ENCODE measurements at places on chromosomes 2 and 18. TPM values are rescaled to one million over a fixed set of nuclear protein-coding genes. Genes with fewer than 3 reads are reported as not detected.

DNA sequence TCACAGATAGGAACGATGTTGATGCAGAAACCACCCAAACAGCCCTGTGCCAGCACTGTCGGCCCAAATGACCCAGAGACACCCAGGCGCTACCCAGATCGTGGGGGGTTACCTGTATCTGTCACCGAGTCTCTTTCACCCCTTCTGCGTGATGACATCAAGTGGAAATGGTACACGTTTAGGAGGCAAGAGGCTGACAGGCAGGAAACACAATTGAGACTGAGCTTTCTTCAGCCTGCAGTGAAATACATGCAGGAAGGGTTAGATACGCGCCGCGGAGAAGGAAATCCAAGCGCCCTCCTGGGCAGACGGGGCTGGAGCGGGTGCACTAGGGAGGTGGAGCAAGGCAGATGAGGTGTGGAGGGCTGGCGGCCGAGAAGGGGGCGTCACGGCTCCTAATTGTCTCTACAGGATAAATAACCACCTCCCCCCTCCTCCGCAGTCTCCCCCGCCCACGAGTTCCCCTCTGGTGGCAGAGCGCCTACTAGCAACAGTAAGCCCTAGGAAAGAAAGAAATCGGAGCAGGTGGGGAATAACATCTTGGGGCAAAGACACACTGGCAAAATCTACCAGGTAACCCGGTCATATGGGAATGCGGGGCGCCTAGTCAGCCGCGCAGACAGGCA, at the start of gene RNF152:
TSS of gene RNF152 (minus strand) at position 325 of the 626 bp plus-strand sequence. CDS start 76,544 bp downstream, outside the sequence.
- peak within 1 kb of the TSS; percentile 79 for H3K27ac ChIP-seq
- no peak for DNase-seq
- H3K36me3 ChIP-seq, result no peaks in the 10 kb centered on the region
- peak within 1 kb of the TSS; percentile 97 for H3K4me3 ChIP-seq
- peaks cover 5% of the 10 kb centered on the region for H3K4me1 ChIP-seq
- H3K27me3 ChIP-seq, result no peaks in the 10 kb centered on the region

GRCh38 chr2:64479259-64480117, 25.5 kb downstream of the LGALSL start:
- H3K36me3 ChIP-seq, result no peaks in the 10 kb centered on the region
- no peaks in the 10 kb centered on the region for H3K4me1 ChIP-seq
- no peaks in the 10 kb centered on the region for H3K27me3 ChIP-seq
- no peak for DNase-seq
- no peak overlapping the region for H3K4me3 ChIP-seq

GRCh38 chr2:96159084-96159830, 14.0 kb upstream of the DUSP2 start:
- DNase-seq, result no peak
- no peak overlapping the region for H3K27ac ChIP-seq
- no peaks in the 10 kb centered on the region for H3K36me3 ChIP-seq
- H3K4me3 ChIP-seq, result no peak overlapping the region
- no peaks in the 10 kb centered on the region for H3K27me3 ChIP-seq

GRCh38 chr2:136118819-136119716, 1.1 kb upstream of the CXCR4 start:
- no peaks in the 10 kb centered on the region for H3K36me3 ChIP-seq
- H3K27ac ChIP-seq, result peak overlapping the region; percentile 48
- peaks cover 2% of the 10 kb centered on the region for H3K4me1 ChIP-seq
- H3K4me3 ChIP-seq, result peak overlapping the region; percentile 74
- no peaks in the 10 kb centered on the region for H3K27me3 ChIP-seq

DNA sequence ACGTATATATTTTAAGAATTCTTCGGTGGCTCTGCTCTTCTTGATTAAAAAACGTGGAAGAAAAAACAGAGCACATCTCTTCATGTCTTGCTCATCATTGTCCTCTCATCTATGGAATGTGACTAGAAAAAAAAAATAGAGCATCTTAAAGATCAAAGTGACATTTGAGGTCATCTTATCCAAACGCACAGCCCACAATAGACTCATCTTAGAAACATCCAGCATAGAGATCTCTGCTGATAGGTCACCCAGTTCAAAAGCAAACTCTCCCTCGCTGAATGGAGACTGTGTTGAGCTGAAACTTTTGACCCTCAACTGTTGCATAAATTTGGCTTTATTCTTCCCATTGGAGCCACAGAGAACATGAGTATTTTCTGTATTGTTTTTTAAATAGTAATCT, 65.2 kb downstream of the CMPK2 start:
- no peak for DNase-seq
- H3K27ac ChIP-seq, result no peak overlapping the region
- no peak overlapping the region for H3K4me3 ChIP-seq
- no peaks in the 10 kb centered on the region for H3K36me3 ChIP-seq
- H3K4me1 ChIP-seq, result no peaks in the 10 kb centered on the region
- H3K27me3 ChIP-seq, result no peaks in the 10 kb centered on the region

DNA sequence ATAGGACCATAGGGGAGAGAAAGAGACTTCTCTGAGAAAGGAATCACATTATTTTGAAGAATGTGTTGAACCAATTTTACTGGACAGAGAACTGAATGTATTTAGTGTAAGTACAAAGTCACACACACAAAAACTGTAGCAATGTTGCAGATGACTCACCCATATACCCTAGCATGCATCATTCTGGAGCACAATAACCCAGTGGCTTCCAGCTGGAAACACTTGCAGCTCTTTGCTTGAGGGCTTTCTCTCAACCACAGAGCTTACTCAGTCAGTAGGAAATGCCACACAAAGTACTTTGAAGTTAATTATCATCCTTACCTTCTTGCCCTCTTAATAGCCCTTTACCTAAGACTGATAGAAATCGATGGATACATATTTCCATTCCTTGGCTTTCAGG, 760.0 kb upstream of the FSHR start:
- no peaks in the 10 kb centered on the region for H3K36me3 ChIP-seq
- H3K27ac ChIP-seq, result no peak overlapping the region
- no peak for DNase-seq
- no peak overlapping the region for H3K4me3 ChIP-seq
- no peaks in the 10 kb centered on the region for H3K4me1 ChIP-seq

GRCh38 chr2:237701859-237702390, 74.5 kb downstream of the LRRFIP1 start:
- no peak for DNase-seq
- H3K36me3 ChIP-seq, result no peaks in the 10 kb centered on the region
- peak overlapping the region; percentile 86 for H3K27ac ChIP-seq
- H3K4me1 ChIP-seq, result peaks cover 87% of the 10 kb centered on the region

- no peak for DNase-seq
- no peaks in the 10 kb centered on the region for H3K4me1 ChIP-seq
- H3K27ac ChIP-seq, result no peak overlapping the region
- H3K4me3 ChIP-seq, result no peak overlapping the region
- H3K27me3 ChIP-seq, result no peaks in the 10 kb centered on the region
- H3K36me3 ChIP-seq, result peaks cover 3% of the 10 kb centered on the region
Observed at GRCh38 chr2:24907116-24907515, 12.9 kb downstream of the ADCY3 start.

GRCh38 chr2:164933671-164934189, 21.6 kb downstream of the SLC38A11 start:
- no peak overlapping the region for H3K27ac ChIP-seq
- H3K4me1 ChIP-seq, result no peaks in the 10 kb centered on the region
- H3K36me3 ChIP-seq, result no peaks in the 10 kb centered on the region
- no peaks in the 10 kb centered on the region for H3K27me3 ChIP-seq
- H3K4me3 ChIP-seq, result no peak overlapping the region
- no peak for DNase-seq

DNA sequence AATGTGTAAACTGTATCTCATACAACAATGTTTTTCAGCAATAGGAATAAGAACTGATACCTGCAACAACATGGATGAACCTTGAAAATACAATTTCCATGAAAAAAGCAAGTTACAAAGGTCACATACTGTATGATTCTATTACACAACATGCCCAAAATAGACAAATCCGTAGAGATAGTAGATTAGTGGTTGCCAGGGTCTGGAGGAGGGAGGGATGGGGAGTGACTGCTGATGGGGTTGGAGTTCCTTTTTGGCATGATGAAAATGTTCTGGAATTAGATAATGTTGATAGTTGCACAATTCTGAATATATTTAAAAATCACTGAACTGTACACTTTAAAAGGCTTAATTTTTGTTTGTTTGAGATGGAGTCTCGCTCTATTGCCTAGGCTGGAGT, 33.8 kb downstream of the UBXN4 start:
- DNase-seq, result no peak
- H3K27ac ChIP-seq, result no peak overlapping the region
- no peaks in the 10 kb centered on the region for H3K4me1 ChIP-seq
- no peaks in the 10 kb centered on the region for H3K27me3 ChIP-seq
- no peak overlapping the region for H3K4me3 ChIP-seq

- H3K4me3 ChIP-seq, result no peak overlapping the region
- no peaks in the 10 kb centered on the region for H3K27me3 ChIP-seq
- no peaks in the 10 kb centered on the region for H3K36me3 ChIP-seq
Observed at GRCh38 chr18:67211646-67212045, 304.9 kb downstream of the DSEL start.

- H3K27me3 ChIP-seq, result no peaks in the 10 kb centered on the region
- H3K36me3 ChIP-seq, result peaks cover 7% of the 10 kb centered on the region
- peaks cover 19% of the 10 kb centered on the region for H3K4me1 ChIP-seq
- H3K4me3 ChIP-seq, result no peak overlapping the region
Observed at GRCh38 chr18:79481046-79481790, 85.5 kb downstream of the NFATC1 start.

DNA sequence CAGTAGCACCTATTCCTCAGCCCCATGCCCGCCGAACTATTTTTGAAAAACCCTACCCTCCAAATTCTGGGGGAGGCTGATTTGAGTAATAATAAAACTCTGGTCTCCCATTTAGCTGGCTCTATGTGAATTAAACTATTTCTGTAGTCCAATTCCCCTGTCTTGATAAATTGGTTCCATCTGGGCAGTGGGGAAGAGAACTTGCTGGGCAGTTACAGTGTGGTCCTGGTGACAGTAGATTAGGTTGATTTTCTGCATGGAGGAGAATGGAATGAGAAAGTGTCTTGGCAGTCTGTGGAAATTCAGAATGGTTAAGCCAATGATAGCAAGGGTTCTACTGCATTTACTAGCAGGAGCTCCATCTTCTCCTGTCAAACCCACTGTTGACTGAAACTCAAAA, 95.0 kb downstream of the SPP2 start:
- no peak overlapping the region for H3K4me3 ChIP-seq
- H3K27ac ChIP-seq, result no peak overlapping the region
- H3K4me1 ChIP-seq, result no peaks in the 10 kb centered on the region
- H3K36me3 ChIP-seq, result no peaks in the 10 kb centered on the region
- no peak for DNase-seq

DNA sequence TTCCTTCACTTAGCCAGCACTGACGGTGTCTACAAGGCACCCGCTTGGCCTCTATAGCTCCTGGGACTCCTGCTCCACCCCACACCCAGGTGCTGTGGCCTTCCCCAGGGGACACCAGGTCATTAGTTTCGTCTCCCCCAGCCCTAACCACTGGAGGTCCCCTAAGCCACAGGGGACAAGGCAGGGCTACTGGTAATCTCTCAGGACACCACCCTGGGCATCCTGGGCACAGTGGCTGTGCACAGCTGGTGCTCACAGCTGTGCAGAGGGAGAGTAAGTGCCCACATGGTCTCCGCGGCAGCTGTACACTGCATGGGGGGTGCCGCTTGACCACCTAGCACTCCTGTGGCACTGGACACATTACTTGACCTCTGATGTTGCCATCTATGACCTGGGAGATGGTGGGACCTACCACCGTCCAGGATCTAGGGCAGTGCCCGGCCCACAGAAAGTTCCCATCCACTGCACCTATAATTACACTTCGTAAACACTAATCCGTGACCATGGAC, 134.0 kb downstream of the HDAC4 start:
- H3K4me3 ChIP-seq, result peak overlapping the region; percentile 53
- H3K36me3 ChIP-seq, result no peaks in the 10 kb centered on the region
- peak overlapping the region; percentile 89 for H3K27ac ChIP-seq
- H3K27me3 ChIP-seq, result no peaks in the 10 kb centered on the region
- peaks cover 54% of the 10 kb centered on the region for H3K4me1 ChIP-seq

GRCh38 chr2:100692381-100692780, 127.6 kb upstream of the NPAS2 start:
- H3K4me3 ChIP-seq, result no peak overlapping the region
- H3K36me3 ChIP-seq, result no peaks in the 10 kb centered on the region
- H3K27ac ChIP-seq, result no peak overlapping the region

GRCh38 chr2:136363470-136363869, 245.5 kb upstream of the CXCR4 start:
- no peaks in the 10 kb centered on the region for H3K27me3 ChIP-seq
- no peak for DNase-seq
- no peak overlapping the region for H3K4me3 ChIP-seq
- H3K4me1 ChIP-seq, result no peaks in the 10 kb centered on the region
- H3K27ac ChIP-seq, result no peak overlapping the region

DNA sequence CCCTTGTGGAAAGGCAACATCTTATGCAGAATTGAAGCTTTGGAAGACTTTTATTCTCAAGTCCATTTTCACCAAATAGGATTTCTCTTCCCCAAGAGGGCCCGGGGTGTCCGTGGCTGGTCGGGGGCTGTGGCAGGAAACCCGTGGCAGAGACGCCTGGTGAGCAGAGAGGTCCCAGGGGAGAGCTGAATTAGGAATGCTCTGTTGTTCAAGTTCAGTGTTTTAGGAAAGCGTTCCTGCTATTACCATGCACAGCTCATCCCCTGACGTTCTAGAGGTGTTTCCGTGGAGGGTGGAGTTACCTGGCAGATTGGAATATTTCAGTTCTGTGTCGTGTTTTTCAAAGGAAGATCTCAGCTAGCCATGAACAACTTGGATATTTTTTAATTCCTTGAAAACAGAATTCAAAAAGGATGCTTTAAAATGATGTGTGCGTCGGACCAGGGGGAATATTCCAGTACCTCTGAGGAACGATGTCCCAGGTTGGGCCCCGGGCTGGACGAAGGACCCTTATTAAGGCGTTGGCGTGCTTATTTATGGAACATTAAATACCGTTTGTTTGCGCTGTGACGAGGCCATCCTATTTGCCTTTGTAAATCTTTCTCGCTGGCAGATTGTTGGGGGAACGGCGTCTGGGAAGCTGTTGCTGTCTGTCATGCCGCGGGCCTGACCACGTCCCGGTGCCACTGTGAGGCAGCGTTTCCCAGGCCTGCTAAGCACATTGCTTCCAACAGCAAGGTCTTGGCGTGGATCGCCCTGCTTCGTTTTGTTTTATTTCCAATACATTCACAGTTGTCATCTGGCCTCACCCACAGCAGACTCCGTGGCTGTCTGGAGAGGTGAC, 8.2 kb downstream of the NFATC1 start:
- no peaks in the 10 kb centered on the region for H3K36me3 ChIP-seq
- DNase-seq, result no peak
- peak overlapping the region; percentile 59 for H3K27ac ChIP-seq
- H3K27me3 ChIP-seq, result no peaks in the 10 kb centered on the region
- H3K4me1 ChIP-seq, result peaks cover 32% of the 10 kb centered on the region
- peak overlapping the region; percentile 66 for H3K4me3 ChIP-seq

GRCh38 chr2:74979844-74980243, 21.4 kb downstream of the POLE4 start:
- no peaks in the 10 kb centered on the region for H3K36me3 ChIP-seq
- no peak for DNase-seq
- H3K27ac ChIP-seq, result no peak overlapping the region
- no peaks in the 10 kb centered on the region for H3K27me3 ChIP-seq

GRCh38 chr2:74441690-74442482, at the start of gene RTKN:
RTKN (minus strand) TSS chr2:74441937; CDS start chr2:74441816, 121 bp downstream.
- H3K4me3 ChIP-seq, result peak within 1 kb of the TSS; percentile 72
- peak within 1 kb of the TSS; percentile 79 for H3K27ac ChIP-seq
- H3K4me1 ChIP-seq, result peaks cover 49% of the 10 kb centered on the region
- H3K36me3 ChIP-seq, result no peaks in the 10 kb centered on the region
- H3K27me3 ChIP-seq, result no peaks in the 10 kb centered on the region
- DNase-seq, result no peak

Gene MSH2
- total RNA-seq, result 4.7 TPM

Gene NBEAL1
- total RNA-seq, result 119 TPM

Gene SERPINB12
- not detected for total RNA-seq

Gene REG3G
- not detected for total RNA-seq

Gene CLEC4F
- not detected for total RNA-seq

Data from thoracic aorta (tissue), 2 donors.